ENCODE measurements at places on chromosomes 7 and 10.

DNA sequence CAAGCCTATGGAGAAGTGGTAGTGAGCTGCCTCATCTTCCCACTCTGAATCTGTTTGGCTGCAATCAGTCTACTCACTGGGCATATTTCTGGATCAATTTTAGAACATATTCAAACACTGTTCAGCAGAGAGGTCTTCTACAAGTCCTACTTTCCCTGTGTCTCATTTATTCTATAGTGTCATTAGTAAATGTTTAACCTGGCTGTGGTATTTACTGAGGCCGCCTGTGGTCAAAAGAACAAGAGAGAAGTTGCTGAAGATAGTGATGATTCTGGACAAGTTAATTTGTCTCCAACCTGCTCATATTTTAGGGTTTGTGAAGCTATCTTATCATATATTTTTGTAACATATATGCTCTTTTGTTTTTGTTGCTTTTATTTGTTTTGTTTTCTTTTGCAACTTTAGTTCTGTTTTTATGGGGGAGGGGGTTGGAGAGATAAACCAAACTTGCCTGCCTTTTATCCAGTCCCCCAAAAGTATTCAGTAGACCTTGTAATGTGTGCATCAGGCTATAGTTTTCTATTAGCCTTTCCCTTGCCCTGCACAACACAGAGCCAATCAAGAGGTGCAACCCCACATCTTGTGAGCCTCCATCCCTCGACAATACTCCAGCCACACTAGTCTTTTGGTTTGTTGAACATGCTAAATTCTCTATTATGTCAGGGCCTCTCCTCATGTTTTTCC, 362.8 kb upstream of the MBL2 start:
- DNase-seq = no peak

GRCh38 chr10:64379898-64380297, 858.7 kb downstream of the REEP3 start:
- DNase-seq = no peak

DNA sequence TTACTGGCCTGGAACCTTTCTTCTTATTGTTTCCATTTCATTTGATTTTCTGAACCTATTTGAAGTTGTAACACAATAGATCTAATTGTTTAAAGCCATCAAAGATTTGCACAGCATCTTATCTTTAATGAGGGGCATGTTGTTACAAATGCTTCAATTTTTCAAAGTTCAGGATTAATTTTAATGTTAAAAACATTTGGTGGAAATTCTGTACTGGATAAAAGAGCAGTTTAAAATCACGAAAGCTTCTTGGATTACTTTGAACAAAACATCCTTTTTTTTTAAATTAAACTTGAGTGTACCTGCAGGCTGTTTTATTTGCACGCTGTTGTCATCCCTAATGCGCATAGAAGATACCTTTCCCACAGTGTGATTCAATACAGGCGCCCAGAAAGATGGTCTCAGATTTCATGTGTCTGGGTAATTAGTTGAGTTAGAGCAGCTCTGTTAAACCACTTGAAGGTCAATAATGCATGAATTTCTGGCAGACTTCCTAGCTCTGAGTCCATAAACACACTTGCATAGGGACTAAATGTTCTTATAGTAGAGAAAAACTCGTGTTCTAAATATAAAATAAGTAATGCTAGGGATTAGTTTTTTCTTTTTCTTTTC, 29.3 kb upstream of the DDX50 start:
- DNase-seq = peak; percentile 35

DNA sequence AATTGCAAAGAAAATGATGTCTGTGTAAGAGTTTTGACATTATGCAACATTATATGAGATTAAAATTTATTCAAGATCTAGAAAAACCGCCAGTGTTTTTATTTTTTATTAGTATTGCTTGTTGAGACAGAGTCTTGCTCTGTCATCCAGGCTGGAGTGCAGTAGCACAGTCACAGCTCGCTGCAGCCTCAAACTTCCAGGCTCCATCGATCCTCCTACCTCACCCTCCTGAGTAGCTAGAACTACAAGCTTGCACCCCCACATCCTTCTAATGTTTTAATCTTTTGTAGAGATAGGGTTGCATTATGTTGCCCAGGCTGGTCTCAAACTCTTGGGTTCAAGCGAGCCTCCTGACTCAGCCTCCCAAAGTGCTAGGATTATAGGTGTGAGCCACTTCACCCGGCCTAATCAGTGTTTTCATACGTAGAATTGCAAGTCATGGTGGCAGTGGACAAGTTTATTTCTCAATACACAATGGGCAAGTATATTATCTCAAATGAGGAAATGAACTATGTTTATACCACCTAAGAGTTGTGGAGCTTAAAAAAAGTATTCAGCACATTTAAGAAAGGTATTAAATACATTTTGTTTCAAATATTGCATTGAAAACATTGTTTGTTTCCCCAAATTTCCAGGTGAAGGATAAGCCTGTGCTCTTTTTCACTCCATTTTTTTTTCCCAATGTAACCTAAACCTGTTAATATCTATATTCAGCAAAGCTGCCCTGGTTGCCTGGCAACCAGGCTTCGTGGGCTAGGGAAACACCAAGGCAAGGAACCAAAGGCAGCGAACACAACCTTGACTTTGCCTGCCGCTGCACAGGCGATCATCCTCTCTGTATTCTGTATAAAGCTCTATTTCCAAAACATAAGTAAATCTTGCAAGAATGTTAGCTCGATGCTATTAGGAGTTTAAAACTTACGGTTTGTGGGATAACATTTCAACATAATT, 163.9 kb downstream of the CACNB2 start:
- no peak for DNase-seq

DNA sequence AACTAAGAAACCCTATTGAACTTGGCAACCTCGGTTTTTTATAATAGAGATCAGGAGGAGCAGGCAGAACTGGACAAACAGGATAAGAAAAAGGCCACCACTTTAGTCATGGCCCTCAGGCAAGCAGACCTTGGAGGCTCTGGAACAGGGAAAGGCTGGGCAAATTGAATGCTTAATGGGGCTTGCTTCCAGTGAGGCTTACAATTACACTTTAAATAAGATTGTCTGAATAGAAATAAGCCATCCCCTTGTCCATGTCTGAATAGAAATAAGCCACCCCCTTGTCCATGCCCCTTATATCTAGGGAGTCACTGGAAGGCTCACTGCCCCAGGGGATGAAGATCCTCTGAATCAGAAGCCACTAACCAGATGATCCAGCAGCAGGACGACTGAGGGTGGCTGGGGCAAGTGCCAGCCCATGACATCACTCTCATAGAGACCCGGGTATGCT, 40.6 kb downstream of the AKR1B15 start:
- DNase-seq = no peak

DNA sequence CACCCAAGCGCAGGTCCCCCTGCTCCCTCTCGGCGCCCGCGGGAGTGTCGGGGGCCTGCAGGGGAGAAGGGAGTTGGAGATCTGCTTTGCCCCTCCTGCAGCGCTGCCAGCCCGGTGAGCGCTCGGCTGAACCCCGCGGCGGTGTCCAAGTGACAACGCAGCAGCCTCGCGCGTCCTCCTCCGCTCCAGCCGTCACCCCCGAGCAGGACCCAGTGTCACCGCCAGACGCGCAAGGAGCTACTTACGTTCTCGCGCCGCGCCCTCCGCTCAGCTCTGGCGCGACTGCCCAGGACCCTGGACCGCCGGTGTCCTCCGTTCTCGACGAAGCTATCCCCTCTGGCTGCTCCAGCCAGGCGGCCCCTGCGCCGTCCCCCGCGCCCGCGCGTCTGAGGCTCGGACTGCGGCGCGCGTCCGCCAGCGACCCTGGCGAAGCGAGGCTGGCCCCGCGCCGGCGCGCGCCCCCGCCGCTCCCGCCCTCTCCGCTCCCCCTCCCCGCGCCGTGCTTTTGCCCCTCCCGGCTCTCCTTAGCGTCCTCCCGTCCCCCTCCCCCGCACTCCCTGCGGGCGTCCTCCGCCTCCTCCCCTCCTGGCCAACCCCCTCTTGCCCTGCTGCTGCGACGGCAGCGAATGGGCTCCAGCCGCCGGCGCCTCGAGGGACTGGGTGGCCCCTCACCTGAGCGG, at the start of gene NRCAM:
TSS of gene NRCAM (minus strand) at position 439 of the 680 bp plus-strand sequence. CDS start 216,372 bp downstream, outside the sequence.
- no peak for DNase-seq

DNA sequence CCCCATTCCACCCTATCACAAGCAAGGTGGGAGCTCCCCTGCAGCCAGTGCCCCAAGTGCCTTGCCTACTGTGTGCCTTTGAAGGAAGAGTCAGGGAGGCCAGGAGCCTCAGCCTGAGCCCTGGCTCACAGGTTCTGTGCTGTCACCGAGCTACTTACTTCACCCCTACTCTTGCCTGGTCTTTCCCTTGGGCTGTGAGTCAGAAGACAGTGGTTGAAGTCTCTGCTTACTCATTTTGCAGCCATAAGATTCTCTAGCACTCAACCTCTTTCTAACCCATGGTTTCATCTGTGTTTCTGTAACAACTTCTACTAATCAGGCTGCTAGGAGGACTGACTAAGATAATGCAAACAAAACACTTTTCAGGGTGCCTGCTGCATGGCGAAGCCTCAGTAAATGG, 114.5 kb downstream of the PLCE1 start:
- DNase-seq = no peak

DNA sequence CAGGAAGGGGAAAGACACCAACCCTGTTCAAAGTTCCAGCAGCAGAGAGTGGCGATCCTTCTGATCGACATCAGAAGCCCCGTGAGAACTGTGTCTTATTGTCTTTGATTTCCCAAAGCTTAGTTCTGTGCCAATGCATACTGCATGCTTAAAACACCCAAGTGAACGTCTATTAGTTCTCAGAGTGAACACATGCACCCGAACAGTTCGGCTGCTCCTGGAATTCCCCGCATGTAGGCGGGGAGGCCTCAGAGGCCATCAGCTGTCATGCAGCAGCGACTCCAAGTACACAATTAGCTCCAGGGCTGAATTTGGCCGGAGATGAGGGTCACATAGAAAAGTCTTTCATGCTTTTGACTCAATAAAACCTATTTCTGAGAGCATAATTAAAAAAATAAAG, 276.9 kb downstream of the ZMYND11 start:
- DNase-seq = no peak

GRCh38 chr10:84214046-84214572, 11.2 kb downstream of the LRIT2 start:
- DNase-seq = no peak

DNA sequence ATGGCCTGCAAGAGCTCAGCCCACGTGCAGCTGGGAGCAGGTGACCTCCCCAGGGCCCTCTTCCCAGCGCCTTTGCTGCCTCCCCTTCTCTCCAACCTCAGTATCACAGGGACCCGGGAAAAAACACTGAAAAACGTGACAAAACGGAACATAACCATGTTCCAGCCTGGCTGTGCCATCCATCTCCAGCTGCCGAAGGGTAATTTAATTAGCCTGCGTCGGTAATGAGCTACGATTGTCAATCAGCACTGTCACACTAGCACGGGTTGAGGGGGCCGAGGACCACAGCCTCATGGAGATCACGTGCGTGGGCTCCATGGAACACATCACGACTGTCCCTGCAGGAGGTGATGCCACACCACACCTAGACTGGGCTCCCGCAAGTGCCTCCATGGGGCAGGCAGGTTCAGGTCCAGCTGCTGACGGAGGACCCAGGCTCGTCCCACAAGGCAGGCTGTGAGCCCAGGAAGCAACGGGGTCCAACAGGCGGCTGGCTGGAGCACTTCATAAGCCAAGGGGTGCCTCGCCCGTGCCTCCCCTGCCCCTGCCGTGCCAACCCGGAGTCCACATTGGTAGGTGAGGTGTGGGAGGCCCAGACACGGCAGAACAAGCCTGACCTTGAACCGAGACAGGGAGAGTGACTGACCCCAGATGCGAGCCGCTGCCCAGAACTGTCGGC, 199.5 kb downstream of the ELFN1 start:
- no peak for DNase-seq

DNA sequence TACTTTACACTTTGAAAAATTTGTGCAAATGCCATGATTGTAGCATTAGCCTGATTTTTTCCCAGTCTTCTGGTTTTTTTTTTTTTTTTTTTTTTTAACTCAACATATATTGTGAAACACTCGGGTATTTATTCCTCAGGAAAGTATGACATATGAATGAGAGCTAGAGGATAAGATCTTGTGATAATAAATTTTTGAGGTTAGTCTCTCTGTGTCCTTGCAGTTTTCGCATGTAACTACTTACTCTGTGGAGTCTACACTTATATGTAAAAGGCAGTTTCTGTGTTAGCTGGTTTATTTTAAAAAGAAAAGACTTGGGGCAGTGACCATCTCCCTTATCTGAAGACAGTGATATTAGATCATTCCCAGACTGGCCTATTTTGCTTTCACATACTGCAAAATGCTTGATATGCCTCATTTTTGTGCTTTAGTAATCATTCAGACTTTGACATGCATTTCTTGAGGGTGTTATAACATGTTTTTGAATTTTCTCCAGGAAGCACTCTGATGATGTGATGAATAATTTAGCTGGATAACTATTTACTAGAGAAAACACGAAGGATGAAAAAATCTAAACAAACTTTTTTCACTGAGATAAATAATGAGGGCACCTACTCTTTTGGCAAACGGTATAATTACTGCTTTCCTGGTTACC, 371.0 kb downstream of the NRG3 start:
- peak; percentile 1 for DNase-seq

GRCh38 chr10:55378196-55378595, 577.2 kb upstream of the PCDH15 start:
- no peak for DNase-seq

DNA sequence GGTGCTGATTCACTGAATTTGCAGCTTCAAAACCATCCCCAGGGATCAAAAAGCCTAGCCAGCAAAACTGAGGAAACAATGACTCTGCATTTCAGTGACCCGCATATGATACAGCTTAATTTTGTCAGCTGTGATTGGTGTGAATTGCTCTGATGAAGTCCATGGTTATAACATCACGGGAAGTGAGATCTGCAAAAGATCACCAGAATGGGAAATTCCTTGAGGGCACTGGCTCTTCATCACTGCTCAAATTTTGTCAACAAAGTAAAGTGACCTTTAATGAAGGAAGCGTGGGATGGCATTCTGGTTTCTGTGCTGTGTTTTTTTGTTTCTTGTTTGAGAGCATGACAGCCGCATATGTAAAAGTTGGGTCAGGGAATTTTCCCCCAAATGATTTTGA, 745.9 kb downstream of the GATA3 start:
- DNase-seq = no peak

DNA sequence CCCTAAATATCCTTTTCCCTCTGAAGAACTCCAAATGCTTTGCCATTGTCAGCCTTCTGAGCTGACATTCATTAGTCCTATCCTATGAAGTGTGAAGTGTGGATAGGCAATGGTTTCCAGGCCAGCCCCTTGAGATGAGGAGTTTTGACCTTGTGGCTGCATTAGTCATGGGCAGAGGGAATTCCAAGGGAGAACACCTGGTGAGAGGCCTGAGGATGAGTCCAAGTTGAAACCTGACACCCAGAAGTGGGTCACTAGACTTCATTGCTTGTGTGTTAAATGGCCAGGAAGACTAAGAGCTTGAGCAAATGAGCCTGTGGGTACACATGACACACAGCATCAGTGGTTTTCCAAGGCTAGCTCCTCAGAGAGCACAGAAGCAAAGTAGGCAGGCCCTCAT, 260.8 kb downstream of the SKAP2 start:
- no peak for DNase-seq

GRCh38 chr7:45703373-45703821, 129.2 kb downstream of the ADCY1 start:
- DNase-seq = no peak
